Myocyte (in vitro differentiated cells): ENCODE measurements at places on chromosomes 13 and 19. TPM values are rescaled to one million over a fixed set of nuclear protein-coding genes. Genes with fewer than 3 reads are reported as not detected.

- DNase-seq = no peak
These were observed 48.6 kb downstream of the FGF9 start for GRCh38 chr13:21719463-21719862.

DNA sequence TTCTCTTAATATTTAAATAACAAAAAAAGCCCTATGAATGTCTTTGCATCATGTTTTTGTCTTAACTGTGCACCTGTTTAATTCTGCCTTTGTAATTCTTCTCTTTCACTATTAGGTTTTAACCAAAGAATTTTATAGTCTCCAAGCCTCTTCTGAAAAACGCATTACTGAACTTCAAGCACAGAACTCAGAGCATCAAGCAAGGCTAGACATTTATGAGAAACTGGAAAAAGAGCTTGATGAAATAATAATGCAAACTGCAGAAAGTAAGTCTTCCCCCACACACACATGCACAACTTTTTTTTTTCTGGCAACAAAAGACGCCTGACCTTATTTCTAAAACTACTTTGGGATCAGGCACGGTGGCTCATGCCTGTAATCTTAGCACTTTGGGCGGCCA lies 126.5 kb downstream of the PIBF1 start:
- DNase-seq = no peak

DNA sequence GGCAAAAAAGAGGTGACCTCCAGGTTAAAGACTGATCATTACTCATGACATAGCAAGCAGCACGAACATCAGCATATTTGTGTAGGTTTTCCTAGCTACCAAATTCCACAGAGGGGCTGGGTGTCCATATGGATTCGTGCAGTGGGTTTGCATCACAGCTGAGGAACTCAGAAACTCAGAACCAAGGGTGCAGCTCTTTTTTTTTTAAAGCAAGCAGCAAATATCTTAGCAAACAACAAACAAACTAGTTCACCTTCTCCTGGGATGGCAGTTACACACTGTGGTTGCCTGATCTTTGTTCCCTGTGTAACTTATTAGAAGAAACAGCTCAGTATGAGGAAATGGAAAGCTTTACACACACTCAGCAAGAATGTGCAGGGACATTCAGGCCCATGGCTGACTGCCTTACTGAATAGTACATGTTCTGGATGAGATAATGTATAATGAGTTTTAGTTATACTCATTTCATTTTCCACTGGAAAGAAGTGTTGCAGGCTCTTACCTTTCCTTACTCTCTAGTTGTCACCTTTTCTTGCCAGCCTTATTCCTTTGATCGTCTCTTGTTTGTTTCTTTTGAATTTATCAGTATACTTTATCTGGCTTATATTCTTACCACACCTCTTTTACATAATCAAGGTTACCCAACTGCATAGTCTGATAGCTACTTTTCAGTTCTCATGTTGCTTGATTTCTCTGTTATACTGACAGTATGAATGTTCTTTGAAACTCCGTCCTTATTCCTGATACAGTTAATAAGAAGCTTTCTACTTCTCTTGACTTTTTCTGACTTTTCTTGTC lies 4.3 kb downstream of the NDFIP2 start:
- peak; percentile 16 for DNase-seq

DNA sequence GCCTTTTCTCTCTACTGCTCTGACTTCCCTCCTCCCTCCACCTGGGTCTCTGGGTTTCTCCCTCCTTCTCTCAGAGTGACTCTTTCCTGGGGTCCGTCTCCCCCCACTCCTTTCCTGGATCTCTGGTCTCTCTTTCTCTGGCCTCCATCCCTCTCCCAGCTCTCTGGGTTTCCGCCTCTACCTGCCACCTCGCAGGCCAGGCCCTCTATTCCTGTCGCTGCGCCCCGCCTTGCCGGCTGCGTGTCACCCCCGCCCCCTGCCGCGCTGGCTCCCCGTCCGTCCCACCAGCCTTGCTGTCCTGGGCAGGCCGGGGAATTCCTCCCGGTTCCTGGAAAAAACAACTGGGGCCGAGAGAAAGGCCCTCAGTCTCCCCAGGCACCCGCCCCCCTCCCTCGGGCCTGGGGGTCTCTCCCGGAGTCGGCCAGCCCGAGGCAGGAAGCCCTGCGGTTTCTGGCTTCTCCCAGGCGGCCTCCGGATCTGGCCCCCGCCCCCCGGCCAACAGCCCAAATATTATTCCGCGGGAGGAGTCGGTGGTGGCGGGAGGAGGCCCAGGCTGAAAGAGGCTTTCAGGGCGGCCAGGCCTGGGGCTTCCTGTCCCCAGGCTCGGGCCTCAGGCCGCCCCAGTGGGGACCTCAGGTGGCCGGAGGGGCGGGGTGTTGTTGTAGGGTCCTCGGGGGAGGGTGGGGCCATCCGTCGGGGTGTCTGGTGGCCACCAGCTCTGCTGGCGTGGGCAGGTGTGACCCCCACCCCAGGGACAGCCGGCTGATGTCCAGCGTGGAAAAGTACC lies 9.3 kb downstream of the IRF2BP1 start:
- DNase-seq = no peak

GRCh38 chr19:3548606-3549005 lies 8.8 kb downstream of the MFSD12 start:
- DNase-seq = no peak

DNA sequence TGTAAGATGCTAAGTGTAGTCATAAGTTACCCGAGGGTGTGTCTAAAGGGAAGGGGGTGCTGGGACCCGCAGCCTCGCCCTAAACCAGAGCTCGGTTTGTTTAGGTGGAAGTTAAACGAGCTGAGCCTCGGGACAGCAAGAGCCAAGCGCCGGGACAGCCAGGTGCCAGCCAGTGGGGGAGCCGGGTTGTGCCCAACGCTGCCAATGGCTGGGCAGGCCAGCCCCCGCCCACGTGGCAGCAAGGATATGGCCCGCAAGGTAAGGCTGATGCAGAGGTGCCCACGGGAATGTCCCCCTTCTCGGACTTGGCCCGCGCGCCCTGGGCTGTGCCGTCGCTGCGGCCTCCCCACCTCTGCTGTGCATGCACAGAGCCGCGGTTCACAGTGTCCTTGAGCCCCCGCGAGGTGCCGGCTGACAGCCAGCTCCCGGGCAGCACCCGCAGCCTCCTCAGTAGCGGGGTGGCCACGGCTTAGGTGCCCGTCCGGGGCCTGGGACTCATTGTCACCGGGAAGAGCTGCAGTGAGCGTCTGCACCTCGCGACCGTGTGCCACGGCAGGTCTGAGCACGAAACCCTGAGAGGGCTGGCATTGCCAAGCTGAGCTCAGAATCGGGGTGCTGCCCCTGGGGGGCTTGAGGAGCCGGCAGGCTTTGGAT lies 9.3 kb upstream of the RPS15 start:
- no peak for DNase-seq

DNA sequence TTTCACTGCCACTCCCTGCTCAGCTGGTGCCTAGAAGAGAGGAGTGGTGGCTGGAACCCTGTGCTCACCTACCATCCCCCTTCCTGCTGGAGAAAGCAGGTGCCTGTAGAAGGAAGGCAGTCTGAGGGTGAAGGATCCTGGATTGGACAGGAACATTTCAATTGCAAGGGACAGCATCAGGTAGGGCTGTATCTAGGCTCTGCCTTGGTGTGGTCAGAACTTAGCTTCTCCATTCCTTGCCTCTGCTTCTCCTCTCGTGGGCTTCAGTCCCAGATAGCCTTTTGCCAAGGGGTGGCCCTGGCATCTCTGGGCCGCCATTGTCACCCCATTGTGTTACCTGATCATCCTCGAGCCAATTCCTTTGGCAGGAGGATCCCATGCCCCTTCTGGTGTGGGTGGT lies 73.2 kb upstream of the KCTD15 start:
- DNase-seq = no peak

DNA sequence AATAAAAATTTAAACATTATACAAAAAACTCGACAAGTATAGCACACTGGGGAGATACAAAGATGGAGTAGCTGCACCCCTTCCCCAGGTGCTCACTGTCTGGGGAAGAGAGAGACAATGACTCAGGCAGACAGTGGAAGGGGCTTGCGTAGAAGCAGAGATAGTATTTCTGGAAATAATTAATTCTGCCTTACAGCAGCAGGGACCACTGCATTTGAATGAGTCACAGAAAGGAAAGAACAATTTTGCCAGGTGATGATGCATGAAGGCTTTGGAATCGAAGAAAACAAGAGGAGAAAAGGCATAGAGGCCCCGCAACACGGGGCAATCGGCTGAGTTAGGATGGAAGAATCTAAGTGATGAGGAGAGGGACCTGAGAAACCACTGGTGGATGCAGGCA lies 447.4 kb downstream of the EFNB2 start:
- no peak for DNase-seq

- no peak for DNase-seq
These were observed 397.8 kb downstream of the SLITRK5 start for GRCh38 chr13:88068975-88069374.

DNA sequence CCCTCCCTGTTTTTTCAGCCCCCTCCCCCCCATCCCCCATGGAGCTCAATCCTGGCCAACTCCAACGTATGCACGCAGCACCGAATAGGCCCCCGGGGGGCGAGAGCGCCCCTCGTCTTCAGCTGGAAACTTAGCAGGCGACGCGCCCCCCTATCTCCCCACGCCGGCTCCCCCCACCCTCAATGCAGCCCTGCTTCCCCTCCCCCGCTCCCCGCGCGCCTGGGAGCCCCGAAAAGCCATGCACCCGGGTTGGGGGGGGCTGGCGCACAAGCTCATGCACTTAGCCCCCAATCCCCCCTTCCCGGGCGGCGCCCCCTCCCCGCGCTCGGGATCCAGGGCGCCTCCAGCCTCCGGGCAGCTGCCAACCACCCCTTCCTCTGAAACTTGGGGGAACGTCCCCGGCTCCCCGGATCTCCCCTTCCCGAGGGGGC lies 508 bp downstream of the ZBTB7A start:
- no peak for DNase-seq

DNA sequence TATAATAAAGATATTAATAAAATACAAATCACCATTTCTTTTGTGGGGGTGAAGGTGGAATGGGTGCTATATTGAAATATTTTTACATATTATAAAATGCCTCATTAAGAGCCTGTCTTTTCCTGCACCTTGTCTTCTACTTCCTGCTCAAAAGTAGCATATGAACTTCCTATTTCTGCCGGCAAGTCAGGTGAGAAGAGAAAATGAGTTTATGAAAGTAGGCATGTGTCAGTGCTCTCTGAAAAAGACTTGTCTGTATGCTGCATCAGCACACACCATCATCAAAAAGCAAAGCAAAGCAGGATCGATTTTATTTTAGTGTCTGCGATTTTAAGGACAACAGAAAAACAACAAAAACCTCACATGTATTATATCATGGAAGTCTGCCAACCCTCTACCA lies 114.2 kb downstream of the RAP2A start:
- DNase-seq = no peak

GRCh38 chr19:5155586-5156210 lies 184.9 kb downstream of the PTPRS start:
- DNase-seq = peak; percentile 86

- DNase-seq = peak; percentile 98
These were observed 10.1 kb upstream of the NFIX start for GRCh38 chr19:12985049-12985776.

GRCh38 chr19:1657746-1658145 lies 5.3 kb upstream of the TCF3 start:
- DNase-seq = no peak

GRCh38 chr19:49859682-49860335 lies 7.6 kb downstream of the PNKP start:
- no peak for DNase-seq

DNA sequence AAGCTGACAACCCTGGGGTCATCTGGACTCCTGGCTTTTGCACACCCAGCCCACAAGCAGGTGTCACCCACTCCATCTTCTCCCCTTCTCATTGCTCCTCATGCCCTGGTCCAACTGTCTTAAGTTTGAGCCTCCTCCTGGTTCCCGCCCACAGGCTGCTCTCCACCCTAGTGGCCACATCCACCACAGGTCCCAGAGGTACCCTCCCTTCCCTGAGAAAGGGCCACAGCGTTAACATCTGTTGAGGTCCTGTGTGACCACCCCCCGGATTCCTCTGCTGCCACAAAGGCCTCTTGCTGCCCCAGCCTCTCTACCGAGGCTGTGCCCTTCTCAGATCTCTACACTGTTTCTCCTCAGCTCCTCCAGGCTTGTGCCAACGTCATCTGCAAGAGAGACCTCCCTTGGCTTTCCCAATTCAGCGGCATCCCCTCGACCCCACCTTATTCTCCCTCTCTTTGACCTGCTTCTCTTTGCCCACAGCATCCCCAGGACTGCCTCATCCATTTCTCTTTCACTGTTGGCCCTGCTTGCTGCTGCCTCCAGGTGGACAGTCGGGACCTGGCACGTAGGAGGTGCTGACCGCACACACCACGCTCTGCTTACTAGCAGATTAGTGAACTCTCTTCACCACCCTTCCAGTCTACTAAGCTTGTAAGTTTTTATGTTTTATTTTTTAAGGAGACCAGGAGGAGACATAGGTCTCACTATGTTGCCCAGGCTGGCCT lies 33.3 kb downstream of the SUGP2 start:
- DNase-seq = peak; percentile 80

DNA sequence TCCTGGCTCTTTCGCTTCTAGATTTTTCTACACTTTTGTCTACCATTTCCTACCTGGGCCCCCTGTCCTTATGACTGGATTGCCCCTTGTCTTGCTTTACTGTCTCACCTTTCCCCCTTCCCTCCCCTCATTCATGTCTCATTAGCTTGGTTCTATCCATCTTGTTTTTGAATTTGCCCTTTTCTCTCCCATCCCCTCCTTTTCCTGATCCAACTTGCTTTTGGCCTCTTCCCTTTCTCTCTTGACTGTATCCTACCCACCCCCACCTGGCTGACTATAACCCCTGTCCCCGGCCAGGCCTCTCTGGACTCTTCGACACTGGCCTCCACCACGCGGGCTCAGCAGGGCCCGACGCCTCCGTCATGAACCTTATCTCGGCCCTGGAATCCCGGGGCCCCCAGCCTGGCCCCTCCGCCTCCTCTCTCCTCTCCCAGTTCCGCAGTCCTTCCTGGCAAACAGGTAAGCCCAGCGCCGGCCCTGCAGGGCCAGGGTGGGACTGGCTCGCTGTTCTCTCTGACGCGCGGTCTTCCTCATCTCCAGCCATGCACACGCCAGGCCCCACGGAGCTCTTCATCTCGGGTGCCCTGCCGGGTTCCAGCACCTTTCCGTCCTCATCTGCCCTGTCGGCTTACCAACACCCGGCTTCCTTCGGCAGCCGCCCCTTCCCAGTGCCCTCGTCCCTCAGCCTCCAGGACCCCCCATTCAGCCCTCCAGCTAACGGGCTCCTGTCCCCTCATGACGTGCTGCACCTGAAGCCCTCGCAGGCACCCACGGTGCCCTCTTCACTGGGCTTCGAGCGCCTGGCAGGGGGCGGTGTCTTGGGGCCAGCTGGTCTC lies 3.4 kb downstream of the PRR12 start:
- no peak for DNase-seq

Gene LHFPL6
- 12.5 and 14.4 TPM in 2 replicates for total RNA-seq

Gene ZNF765
- 8.9 and 15.6 TPM in 2 replicates for total RNA-seq

Gene ZNF90
- not detected in 2 replicates for total RNA-seq

Gene CEACAM7
- not detected in 2 replicates for total RNA-seq

Gene SYNGR4
- total RNA-seq = not detected in 2 replicates

Gene C5AR1
- not detected in 2 replicates for total RNA-seq

Gene ZNF578
- total RNA-seq = 2.2 and 4.7 TPM in 2 replicates

Gene DPP9
- total RNA-seq = 44.7 and 49.4 TPM in 2 replicates
